Thymus (tissue), 14 donors: ENCODE measurements at places on chromosomes 7 and 10. TPM values are rescaled to one million over a fixed set of nuclear protein-coding genes. Genes with fewer than 3 reads are reported as not detected.

DNA sequence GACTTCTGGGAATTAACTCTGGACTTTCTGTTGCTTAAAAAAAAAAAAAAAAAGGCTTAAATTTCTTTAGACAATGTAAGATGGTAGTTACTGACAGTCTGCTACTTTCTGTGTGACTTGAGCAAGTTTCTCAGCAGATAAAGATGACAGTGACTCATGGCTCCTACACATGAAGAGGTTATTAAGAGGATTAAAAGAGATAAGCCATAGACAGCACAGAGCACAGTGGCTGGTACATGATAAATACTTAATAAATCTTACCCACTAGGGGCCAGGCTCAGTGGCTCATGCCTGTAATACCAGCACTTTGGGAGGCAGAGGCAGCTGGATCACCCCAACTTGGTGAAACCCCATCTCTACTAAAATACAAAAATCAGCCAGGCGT lies 174.8 kb downstream of the JAZF1 start:
- DNase-seq = no peak

GRCh38 chr10:132399117-132400035 lies 2.4 kb downstream of the PWWP2B start:
- no peak for DNase-seq

DNA sequence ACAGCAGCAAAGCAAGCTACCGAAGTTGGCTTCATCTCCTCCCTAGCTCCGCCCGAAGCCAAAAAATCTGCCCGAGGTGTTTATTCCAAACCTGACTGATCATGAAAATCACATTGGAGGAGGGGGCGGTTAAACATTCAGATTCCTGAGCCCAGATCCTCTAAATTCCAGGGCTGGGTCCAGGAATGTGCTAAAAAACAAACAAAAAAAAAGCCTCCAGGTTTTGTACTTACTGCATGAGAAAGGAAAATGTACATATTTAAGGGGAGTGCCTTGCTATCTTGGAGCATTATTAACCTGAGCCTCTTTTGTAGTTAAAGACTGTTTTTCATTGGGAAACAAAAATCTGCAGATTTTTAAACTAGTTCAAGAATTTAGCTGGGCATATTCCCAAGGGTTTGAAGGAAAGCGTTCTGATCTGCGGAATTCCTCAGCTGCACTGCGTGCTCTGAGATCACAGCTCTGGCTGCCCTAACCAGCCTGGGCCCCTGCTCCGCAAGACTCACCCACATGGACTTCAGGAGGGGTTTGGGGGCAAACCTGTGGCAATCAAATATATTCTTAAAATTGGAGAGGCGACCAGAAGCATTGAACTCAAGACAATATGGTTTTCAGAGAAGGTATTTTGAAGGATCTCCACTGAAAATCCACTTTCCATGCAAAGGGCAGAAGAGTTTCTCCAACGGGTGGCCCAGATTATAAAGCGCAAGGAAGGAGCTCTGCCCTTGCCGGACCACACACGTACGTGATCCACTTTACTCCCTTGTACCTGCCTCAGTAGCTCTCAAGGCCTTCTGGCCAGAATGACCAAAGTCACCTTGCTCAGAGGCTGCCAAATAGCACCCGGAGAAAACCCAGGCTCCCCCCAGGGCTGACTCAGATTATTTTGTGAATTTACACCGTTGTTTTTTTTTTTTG lies 10.0 kb upstream of the TNS3 start:
- no peak for DNase-seq

GRCh38 chr7:42338231-42338915 lies 101.4 kb upstream of the GLI3 start:
- DNase-seq = no peak

DNA sequence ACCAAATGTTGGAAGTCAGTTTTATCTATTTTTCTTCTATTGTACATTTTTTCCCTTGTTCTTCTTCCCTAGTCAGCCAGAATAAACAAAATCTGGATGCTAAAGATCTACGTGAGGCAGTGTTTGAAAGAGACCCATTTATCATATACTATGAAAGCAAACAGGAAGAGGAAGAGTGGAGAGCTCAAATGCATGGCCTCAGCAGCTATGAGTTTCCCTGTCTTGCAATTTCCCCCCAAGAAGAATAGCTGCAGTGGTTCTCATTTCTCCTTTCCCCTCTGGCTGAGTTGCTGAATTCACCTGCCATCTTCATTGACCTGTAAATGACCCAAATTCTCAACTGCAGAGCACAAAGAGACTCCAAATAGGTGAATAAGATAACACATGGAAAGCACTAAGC lies 347.1 kb upstream of the NRP1 start:
- DNase-seq = no peak

GRCh38 chr10:131909014-131909808 lies 8.4 kb downstream of the PPP2R2D start:
- DNase-seq = no peak

DNA sequence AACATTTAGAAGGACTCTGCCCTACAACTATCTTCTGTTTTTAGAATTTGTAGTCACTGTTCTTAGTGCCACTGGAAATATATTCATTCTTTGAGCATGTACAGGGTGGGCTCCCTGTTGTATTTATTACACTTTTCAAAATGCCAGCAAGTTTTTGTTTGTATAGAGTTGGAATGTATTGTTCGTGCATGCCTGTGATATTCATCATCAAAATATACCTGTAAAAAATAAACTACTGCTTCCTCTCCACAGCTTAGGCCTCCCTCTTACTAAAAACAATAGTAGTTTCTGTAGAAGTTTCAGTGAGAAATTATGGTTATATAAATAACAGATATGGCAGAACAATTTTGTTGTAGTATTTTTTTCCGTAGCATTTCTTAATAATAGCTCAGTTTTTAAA lies 61.6 kb downstream of the NHLRC2 start:
- DNase-seq = no peak

FAM25A gene
- total RNA-seq = 0.47 TPM

SPDYE6 gene
- total RNA-seq = not detected

CNPY1 gene
- not detected for total RNA-seq

DNMBP gene
- 11.9 TPM for total RNA-seq
